Occipital lobe (tissue), 3 donors: ENCODE measurements at places on chromosomes 4 and X. TPM values are rescaled to one million over a fixed set of nuclear protein-coding genes. Genes with fewer than 3 reads are reported as not detected.

Gene CT45A2
- total RNA-seq: not detected

Gene CCDC149
- 20.9 TPM for total RNA-seq

Gene MAP3K15
- 1.4 TPM for total RNA-seq

Gene IL13RA2
- total RNA-seq: 8.1 TPM

Gene CDX4
- total RNA-seq: not detected

Gene ZFP42
- not detected for total RNA-seq

Gene AFM
- total RNA-seq: not detected

Gene RHOXF2B
- not detected for total RNA-seq
